Metanephros (tissue), 2 donors: ENCODE measurements at places on chromosomes 1 and 21. TPM values are rescaled to one million over a fixed set of nuclear protein-coding genes. Genes with fewer than 3 reads are reported as not detected.

OXCT2 gene
- total RNA-seq, result 1.3 TPM

GFI1 gene
- 1.5 TPM for total RNA-seq

RAB25 gene
- 34.3 TPM for total RNA-seq

KCNH1 gene
- 0.47 TPM for total RNA-seq

VWA5B1 gene
- total RNA-seq, result 2.4 TPM

MIXL1 gene
- total RNA-seq, result not detected

MNDA gene
- 18.7 TPM for total RNA-seq

COL8A2 gene
- 3.7 TPM for total RNA-seq

HHIPL2 gene
- 0.29 TPM for total RNA-seq

MATN1 gene
- 0.47 TPM for total RNA-seq

FCRL2 gene
- 0.18 TPM for total RNA-seq

NKAIN1 gene
- 1.1 TPM for total RNA-seq

TEKT2 gene
- total RNA-seq, result 5.0 TPM

PDXK gene
- 83.4 TPM for total RNA-seq

RRP1 gene
- 17.9 TPM for total RNA-seq

HCRTR1 gene
- total RNA-seq, result 0.35 TPM

FCRL5 gene
- 0.23 TPM for total RNA-seq

PLEKHM2 gene
- total RNA-seq, result 53.5 TPM

ZNF683 gene
- not detected for total RNA-seq

INAVA gene
- total RNA-seq, result 22.5 TPM

C1orf105 gene
- total RNA-seq, result 7.0 TPM

GSTM3 gene
- total RNA-seq, result 175 TPM

FASLG gene
- not detected for total RNA-seq

PRAMEF25 gene
- total RNA-seq, result not detected

RHBG gene
- 7.6 TPM for total RNA-seq

TPTE gene
- total RNA-seq, result not detected

S100A8 gene
- total RNA-seq, result 89.2 TPM

ST6GALNAC5 gene
- total RNA-seq, result 17.3 TPM

NID1 gene
- 156 TPM for total RNA-seq

CFAP74 gene
- total RNA-seq, result 0.23 TPM
